ENCODE measurements at places on chromosomes 7 and 10.

DNA sequence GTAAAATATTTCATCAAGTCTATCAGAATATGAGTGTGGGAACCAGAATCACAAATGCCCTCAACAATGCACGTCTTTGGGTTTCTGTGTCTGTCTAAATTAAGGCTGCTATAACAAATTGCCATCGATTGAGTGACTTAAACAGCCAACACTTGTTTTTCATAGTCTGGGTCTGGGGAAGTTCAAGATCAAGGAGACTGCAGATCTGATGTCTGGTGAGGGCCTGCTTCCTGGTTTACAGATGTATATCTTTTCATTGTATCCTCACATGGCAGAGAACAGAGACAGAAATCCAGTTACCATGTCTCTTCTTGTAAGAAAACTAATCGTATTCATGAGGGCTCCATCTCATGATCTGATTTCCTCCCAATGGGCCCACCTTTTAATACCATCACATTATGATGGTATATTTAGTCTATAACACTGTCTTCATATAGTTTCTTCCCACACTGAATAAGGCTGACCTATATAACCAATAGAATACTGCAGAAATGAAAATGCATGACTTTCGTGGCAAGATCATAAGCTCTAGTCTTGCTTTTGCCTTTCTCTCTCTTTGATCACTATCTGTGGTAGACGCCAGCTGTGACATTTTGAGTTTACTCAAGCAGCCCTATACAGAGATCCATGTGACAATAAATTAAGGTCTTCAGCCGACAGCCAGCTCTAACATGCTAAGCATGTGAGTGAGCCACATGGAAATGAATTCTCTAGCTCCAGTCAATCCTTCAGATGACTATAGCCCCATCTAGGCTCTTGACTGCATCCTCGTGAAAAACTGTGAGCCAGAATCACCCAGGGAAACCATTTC, 51.9 kb downstream of the THSD7A start:
- DNase-seq: no peak

GRCh38 chr10:23968301-23968700, 240.6 kb upstream of the KIAA1217 start:
- no peak for DNase-seq

DNA sequence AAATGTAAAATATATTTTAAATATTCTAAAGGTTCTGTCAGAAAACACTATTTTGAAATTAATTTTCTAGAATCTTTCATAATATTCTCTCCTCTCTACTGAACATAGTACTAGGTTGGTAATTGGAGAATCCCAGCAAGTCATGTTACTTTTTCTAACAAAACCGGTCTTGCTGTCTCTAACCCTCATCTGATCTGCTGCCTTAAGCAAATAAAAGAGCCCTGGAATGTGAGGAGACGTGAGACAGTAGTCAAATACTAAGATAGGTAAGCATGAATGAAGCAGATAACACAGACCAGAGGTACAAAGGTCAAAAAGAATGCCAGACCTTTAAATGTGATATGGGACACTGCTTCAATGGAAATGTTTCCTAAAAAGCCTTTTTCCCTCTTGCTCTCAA, 462.4 kb upstream of the NUPR2 start:
- DNase-seq: no peak

DNA sequence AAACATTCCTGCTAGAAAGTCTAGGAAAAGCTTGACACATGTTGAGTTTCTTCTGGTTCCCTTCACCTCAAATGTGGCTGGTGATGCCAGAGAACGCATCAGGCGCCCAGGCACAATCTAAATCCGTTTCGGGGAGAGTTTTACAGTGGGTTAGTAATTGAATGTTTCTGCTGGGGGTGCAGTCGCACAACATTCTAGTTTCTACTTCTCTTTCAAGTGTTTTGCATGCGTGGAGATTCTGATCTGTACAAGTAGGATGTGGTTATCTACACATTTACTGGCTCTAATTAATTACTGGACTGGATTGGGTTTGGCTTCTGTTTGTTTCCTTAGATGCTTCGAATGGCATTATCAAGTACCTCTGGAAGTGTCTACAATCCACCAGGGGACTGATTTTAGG, 173.8 kb downstream of the TMEM26 start:
- DNase-seq: no peak

- no peak for DNase-seq
These were observed 367.3 kb downstream of the CXCL12 start for GRCh38 chr10:44017483-44018145.

- DNase-seq: no peak
These were observed 14.9 kb upstream of the CPVL start for GRCh38 chr7:29161231-29161630.

GRCh38 chr10:52780391-52781155, 8.0 kb upstream of the MBL2 start:
- no peak for DNase-seq

DNA sequence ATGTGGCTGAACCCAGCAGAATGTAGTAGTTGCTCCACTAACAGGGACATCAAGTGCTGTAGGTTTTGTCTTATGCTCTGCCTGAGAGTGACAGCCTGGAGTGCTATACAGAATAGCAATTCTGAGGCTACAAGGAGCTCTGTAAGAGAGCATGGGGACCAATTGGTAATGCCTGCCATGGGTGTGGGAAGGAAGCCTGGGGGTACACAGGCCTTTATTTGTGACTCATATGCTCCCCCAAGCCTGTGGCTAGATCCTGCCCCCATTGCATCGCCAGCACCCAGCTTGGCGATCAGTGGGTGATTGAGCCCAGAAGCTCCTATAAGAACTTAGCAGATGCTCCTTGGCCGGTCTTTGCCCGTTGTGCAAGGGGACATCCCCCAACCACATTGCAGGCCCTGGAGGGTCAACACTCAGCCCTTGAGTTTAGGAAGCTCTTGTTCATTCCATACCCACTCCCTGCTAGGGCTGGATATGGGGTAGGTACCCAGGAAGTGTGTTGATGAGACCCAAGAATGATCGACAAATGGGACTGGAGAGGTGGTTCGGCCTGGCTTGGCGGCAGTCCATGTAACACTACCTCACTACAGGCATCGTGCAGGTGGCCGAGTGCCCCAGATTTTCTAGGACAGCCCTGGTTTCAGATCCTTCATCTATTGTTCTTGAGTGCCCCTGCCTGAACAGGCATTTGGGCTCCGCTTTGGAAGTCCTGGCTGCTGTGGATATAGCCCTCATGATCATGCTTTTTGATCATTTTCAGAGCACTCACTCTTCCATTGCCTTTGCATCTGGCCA, 37.7 kb downstream of the ZMIZ1 start:
- DNase-seq: no peak

DNA sequence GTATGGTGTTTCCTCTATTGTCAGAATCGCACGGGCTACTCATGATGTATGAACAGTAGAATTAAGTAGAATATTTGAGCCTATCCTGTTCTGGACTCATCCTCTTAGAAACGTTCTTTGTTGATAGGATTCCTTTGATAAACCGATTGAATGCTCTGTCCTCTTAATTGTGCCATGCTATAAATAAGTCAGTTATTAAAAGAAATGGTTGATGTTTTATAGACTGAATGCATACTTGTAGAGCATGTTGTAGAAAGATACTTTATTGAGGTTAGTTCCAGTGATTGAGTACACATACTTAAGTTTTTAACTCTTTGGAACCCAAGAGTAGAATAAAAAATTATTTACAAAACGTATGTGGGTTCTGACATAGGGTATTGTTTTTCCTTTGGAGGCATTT, 54.9 kb upstream of the HBP1 start:
- no peak for DNase-seq

DNA sequence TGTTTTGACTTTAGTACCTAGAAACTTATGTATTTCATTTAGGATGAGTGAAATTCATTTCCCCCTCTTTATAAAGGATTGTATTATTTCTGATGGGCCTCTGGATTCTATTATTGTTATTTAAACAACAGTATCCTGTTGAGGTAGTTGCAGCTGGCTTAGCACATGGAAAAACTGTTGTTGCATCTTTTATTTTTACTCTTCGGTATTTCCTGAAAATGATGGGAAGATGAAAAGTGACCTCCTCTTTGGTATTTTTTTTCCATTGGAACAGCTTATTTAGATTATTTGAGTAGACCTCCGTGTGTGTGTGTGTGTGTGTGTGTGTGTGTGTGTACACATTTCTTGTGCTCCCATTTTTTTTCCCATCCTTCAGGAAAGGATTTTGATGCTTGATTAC, 129.8 kb downstream of the PRKG1 start:
- DNase-seq: no peak
